NCI-H748 treated with DMSO at 0.1 percent for 48 hours (cell line): ENCODE measurements at places on chromosomes 5 and 9.

DNA sequence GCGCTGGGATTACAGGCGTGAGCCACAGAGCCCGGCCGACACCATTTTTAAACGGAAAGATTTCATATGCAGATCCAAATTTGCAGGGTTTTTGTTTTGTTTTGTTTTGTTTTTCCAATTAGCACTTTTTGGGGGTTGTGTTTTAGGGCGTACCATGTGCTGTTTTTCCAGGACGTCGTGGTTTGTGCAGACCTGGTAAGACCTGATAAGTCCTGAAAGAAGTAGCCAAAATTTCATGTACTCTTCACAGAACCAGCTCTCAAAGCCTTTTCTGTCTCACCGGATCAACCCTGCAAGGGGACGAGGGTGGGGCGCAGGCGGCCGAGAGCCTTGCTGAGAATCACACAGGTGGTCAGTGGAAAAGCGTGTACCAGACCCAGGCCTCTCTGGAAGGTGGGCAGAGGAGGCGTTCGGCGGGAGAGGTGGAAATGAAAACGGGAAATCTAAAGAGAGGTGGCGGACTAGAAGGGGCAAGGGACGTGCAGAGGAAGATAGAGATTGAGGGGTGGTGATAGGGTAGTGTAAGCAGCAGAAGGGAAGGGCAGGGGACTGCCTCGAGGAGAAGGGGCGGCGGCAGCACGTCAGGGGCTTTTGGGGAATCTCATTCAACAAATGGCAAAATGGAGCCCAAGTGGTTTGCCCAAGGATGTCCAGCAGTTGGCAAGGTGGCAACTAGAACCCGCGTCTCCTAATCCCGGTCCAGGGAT lies 1.1 kb upstream of the FAF2 start:
- no peak for DNase-seq

- DNase-seq, result no peak
Observed at GRCh38 chr5:169531631-169532030, 51.9 kb upstream of the SPDL1 start.

DNA sequence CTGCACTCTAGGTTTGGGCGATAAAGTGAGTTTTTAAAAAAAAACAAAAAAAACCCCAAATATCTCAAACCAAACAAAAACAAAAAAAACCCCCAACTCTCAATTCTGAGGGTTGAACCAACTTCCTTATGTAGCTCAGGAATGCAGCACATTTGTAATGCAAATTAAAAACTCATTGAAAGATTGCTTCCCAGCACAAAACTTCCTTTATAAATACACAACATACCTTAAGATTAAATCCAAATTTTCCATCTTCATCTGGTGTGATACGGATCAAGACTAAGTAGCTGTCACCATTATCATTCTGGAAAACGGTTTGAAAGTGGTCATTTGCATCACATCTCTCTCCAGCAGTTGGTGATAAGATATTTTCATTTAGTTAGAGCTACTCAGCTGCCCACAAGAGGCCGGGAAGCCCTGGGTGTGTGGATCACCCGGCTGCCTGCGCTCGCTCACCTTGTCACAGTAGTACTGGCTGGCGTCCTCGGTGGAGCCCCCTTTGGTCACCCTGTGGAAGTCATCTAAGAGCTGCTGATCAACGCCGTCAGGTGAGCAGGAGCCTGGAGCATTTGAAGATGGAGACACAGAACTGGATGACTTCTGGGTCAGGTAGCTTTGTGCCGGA lies 88.2 kb downstream of the PTPN3 start:
- DNase-seq, result no peak

GRCh38 chr9:82410306-82410705 lies 421.7 kb downstream of the SPATA31D1 start:
- DNase-seq, result peak; percentile 33

- DNase-seq, result no peak
Observed at GRCh38 chr9:69601698-69602097, 70.5 kb downstream of the APBA1 start.
